ENCODE measurements at places on chromosomes 3 and 15. TPM values are rescaled to one million over a fixed set of nuclear protein-coding genes. Genes with fewer than 3 reads are reported as not detected.

The VIPR1 gene
- total RNA-seq, result 17.3 TPM

The FRMD4B gene
- total RNA-seq, result 57.8 TPM

The CCDC33 gene
- total RNA-seq, result not detected

The MTFMT gene
- total RNA-seq, result 37.8 TPM

The KBTBD13 gene
- not detected for total RNA-seq

The PRSS50 gene
- 0.22 TPM for total RNA-seq

The CDCP1 gene
- total RNA-seq, result 0.84 TPM

The CCR9 gene
- total RNA-seq, result 0.78 TPM

The PLSCR2 gene
- total RNA-seq, result not detected

The THAP10 gene
- 1.2 TPM for total RNA-seq

The ACAN gene
- total RNA-seq, result 0.60 TPM

The GNB4 gene
- 47.9 TPM for total RNA-seq

The CD200 gene
- total RNA-seq, result 6.1 TPM

DNA sequence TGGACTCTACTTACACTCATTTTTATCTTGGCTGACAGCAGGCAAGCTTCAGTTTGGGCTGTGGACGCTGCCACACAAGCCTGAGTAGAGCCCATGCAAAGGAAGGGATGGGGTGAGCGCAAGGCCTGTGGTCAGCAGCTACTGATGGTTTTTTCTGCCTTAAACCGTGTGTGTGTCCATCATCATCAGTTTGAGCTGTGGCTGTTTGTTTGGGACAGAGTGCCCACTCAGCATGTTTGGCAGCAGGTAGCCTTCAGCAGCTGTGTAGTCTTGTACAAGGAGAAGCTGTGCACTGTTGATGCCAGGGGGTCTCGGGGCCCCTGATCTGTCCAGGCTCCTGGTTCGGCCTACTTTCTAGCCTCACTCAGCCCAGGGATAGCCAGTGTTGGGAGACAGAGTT is 3.5 kb downstream of the RBM15B start:
- no peak for DNase-seq

GRCh38 chr3:8839607-8840325 is 70.4 kb upstream of the OXTR start:
- DNase-seq, result no peak

DNA sequence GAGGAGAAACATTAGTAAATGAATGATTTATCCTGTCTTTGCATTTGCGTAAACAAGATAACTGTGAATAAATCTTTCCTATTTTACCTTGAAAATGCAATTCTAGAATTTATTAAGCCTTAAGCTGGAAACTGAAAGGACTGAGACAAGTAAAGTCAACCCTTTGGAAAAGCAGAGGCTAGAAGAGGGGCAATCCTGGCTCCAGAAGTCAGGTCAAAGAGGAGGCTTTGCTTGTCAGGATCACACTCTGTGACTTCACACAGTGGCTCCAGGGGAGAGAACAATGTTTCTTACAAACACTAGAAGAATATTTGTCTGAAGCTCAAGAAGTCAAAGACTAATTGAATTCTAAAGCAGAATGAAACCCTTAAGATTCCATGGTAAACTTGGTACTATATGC is 530.4 kb downstream of the NAALADL2 start:
- no peak for DNase-seq

DNA sequence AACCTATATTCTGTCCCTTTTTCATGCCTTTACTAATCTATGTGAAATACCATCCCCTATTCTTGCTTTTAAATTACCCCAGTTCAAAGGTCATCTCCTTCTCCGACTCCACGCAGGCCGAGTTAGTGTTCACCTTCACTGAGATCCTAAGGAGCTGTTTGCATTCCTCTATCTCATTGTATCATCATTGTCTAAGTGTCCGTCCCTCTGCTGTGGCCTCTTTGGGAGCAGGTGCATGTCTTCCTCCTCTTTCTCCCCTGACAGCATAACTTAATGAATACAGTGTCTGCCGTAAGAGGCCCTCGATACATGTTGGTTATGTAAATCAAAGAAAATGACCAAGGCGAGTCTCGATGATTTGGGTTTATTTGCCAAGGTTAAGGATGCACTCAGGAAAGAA is 4.9 kb upstream of the PPP1R2 start:
- no peak for DNase-seq

GRCh38 chr3:194255252-194256039 is 95.7 kb downstream of the CPN2 start:
- peak; percentile 51 for DNase-seq

- no peak for DNase-seq
Measured at GRCh38 chr3:129398803-129399144, 29.7 kb downstream of the EFCAB12 start.

GRCh38 chr3:52004163-52004787 is 8.6 kb upstream of the RPL29 start:
- DNase-seq, result no peak

GRCh38 chr3:146325170-146325569 is 74.3 kb upstream of the PLSCR4 start:
- no peak for DNase-seq

- DNase-seq, result no peak
Measured at GRCh38 chr3:141274411-141275031, 42.9 kb downstream of the PXYLP1 start.

DNA sequence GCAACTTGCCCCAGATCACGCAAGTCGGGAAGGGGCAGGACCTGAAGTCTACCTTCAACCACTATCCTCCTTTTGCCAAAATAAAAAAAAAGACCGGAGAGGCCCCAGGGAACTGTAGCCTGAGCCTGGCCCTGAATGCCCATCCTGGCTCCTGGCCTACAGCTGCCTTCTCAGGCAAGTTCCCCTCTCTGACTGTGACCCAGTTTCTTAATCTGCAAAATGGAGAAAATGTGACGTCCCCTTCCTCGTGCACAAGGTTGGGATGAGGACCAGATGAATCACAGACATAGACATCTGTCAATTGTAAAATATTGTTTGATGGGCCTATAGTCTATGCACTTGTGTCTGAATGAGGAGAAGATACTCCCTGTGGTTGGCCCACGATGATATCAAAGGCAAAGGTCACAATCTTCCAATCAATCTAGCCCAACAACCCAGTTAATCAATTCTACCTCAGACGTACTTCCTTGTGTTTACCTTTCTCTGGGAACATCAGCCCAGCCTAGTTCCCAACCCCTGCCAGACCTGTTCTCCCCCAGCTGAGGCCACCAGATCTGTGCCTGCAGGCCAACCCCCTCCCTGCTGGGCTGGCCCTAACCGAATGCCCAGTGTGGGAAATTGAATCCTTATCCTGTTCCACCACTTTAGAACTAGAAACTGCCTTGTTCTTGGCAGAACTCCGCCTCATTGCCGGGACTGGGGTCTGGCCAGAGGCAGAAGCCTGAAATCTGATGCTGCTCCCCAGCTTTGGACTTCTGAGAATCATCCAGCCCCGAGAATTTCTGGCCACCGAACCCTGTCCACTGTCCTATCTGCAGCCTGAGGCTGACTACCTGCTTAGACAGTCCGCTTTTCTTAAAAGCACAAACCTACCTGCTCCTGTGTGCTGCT is 101.8 kb upstream of the LIPC start:
- no peak for DNase-seq

GRCh38 chr3:194688200-194688740 is 2.6 kb downstream of the FAM43A start:
- no peak for DNase-seq

GRCh38 chr3:143604402-143605185 is 243.7 kb downstream of the SLC9A9 start:
- DNase-seq, result no peak

- no peak for DNase-seq
Measured at GRCh38 chr15:31276596-31277298, 49.9 kb upstream of the KLF13 start.

GRCh38 chr15:59632714-59633113 is 21.1 kb downstream of the GCNT3 start:
- no peak for DNase-seq

DNA sequence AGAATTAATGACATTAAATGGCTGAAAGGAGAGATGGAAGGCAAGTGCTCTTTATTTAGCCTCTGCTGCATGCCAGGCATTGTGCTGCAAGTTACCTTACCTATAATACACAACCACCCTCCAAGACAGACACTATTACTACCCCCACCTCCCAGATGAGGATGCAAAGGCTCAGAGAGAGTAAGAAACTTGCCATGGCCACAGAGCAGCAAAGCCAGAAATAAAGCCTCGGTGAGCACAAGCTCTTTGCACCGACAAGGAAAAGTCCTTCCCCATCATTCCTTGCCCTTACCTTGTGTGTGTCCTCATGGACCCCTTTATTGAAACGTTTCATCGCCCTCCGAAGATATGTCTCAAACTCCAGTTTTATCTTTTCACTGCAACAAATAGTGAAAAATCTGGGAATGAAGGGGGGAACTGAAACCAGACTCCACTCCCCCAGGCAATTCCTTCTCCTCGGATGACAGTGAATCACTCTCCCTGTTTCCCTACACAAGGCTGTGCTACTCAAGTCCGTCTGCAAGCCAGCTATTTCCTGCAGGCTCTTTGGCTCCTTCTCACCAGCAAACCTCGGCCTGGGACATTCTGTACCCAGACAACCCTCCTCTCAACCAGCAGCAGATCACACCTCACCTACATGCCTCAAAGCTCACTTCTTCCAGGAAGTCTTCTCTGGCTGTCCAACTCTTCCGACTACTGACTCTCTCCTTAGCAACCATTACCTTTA is 11.4 kb downstream of the XPC start:
- no peak for DNase-seq

GRCh38 chr3:111947231-111947630 is 31.6 kb upstream of the ABHD10 start:
- DNase-seq, result no peak

GRCh38 chr3:161217496-161217895 is 3.6 kb upstream of the NMD3 start:
- no peak for DNase-seq

GRCh38 chr15:73601451-73602445 is 31.4 kb downstream of the NPTN start:
- DNase-seq, result peak; percentile 72

DNA sequence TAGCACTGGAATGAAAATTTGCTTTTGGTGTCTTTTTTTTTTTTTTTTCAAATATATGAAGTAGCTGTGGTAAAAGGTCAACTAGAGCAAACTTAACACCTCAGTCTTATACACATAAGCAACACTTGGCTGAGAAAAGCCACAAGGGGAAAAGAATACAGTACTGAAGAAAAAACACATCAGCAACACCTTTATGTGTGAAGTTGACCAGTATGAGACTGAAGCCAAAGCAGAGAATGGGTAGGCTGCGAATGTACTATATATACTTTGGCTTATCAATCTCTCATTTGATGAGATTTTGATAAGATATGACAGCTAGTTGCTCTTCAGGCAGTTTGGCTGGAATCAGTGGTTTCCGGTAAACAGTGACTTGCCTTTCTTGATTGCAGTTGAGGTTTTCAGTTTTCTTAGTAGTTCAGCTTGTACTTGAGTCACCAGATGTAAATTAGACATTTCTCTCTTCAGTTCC is 22.0 kb upstream of the ZCWPW2 start:
- no peak for DNase-seq

- DNase-seq, result no peak
Measured at GRCh38 chr15:40061212-40061901, 22.4 kb upstream of the SRP14 start.

DNA sequence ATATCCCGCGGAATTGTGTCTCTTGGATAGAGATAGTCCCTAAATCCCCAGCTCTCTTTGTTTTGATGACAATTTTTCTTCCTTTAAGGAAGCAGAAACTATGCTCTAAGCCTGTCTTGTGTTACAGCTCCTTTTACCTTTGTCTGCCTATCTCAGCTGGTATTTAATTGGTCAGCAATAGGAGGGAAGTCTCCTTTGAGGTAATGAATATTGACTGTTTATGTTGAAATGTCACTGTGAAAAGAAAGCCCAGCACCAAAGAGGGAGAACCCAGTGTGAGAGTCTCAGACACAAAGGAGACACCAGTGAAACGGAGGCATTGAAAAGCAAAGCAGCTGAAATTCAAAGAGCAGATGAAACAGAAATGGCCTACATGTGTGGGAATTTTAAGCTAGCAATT is 372.6 kb downstream of the NR2F2 start:
- DNase-seq, result no peak

DNA sequence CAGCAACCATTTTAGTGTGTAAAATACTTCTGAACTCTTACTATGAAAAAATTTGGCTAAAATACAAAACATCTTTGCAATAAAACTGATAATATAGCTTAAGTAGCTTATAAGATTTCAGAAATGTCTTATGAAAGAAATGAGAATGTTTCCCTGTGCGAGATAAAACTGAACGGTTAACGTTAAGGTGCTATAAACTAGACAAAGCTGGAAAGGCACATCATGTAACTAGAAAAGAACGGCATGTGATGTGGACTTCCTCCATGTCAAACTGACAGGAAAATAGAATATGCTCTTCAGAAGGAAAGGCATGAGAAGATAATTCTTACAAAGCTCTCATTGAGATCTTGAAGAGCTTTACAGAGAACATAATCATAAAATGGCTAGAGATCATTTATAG is 36.5 kb downstream of the NCK1 start:
- no peak for DNase-seq

DNA sequence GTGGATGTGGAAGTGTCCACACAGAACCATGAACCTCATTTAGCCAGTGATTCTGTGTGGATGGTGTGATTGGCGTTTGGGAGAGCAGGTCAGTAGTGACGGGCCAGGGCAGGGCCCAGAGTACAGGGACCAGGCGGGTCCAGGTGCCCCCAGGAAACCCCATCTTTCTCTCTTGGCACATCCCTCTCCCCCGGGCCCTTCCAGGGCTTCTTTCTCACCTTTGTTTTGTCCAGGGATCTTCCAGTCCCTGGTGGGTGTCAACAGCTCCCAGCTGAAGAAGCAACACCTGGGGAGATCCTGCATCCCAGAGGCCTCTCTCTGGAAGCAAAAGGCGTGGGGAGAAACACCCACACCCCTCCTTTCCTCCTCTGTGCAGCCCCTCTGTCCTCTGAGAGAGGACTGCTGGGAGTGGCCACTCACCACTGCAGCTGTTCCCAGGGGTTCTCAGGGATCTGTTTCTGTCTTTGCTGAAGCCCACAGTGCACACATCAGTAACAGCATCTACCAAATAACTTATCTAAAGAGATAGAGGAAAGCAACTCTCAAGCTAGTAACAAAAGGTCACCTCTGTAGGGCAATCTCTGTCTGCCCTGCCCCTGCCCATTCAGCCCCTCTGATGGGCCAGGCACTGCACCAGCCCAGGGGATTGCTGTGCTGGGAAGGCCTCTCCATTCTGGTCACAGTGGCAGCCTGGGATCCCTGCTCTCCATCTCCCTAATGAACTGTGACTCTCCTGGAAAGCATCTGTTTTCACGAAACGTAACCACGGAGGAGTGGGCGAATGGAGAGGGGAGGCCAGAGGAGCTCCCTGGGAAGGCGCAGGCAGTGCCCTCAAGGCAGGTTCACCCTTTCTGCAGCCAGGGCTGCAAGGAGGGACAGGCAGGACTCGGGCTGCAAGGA is 98.3 kb upstream of the ALDH1A3 start:
- DNase-seq, result no peak

GRCh38 chr15:45110256-45110820 is 3.6 kb downstream of the DUOX2 start:
- DNase-seq, result no peak
